ENCODE measurements at places on chromosomes 6 and 20.
A peak's percentile ranks its signal among the peaks of the same experiment; 100 is the strongest.

DNA sequence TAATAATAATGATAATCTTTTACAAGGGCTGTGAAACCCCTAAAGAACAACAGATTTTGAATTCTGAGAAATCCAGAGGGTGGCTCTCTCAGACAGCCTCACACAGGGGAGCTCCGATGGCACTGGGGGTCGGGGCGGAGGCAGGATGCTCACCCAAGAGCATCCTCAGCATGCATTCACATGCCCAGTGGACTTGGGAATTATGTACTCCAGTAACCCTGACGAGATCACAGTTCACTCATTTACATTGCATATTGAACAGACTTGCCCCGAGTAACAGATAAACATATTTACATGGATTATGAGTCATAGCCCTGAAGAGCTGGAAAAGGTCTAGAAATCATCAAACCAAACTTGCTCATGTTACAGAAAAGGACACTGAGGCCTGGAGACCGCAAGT is 482.7 kb upstream of the JARID2 start:
- no peak for DNase-seq

- DNase-seq = no peak
Observed at GRCh38 chr20:62126141-62126540, 3.9 kb downstream of the LSM14B start.

DNA sequence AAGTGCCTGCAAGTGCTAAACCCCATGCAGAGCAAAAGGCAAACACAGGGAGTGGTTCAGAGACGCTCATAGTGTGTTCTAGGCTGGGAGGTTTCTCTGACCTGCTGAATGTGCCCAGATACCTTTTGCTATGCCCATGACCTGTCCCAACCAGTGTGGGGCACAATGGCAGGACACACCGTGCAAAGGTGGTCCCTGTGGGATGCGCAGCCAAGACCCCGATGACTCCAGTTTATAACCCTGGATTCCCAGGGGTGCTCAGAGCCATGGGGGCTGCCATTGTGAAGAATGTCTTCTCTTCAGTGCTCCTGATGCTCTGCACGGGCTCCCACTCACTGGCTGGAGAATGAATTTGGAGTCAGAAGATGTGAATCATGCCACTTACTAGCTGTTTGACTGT is 2.2 kb upstream of the NINL start:
- DNase-seq = no peak

GRCh38 chr6:41768545-41769308 is 11.0 kb downstream of the FRS3 start:
- peak; percentile 84 for DNase-seq

DNA sequence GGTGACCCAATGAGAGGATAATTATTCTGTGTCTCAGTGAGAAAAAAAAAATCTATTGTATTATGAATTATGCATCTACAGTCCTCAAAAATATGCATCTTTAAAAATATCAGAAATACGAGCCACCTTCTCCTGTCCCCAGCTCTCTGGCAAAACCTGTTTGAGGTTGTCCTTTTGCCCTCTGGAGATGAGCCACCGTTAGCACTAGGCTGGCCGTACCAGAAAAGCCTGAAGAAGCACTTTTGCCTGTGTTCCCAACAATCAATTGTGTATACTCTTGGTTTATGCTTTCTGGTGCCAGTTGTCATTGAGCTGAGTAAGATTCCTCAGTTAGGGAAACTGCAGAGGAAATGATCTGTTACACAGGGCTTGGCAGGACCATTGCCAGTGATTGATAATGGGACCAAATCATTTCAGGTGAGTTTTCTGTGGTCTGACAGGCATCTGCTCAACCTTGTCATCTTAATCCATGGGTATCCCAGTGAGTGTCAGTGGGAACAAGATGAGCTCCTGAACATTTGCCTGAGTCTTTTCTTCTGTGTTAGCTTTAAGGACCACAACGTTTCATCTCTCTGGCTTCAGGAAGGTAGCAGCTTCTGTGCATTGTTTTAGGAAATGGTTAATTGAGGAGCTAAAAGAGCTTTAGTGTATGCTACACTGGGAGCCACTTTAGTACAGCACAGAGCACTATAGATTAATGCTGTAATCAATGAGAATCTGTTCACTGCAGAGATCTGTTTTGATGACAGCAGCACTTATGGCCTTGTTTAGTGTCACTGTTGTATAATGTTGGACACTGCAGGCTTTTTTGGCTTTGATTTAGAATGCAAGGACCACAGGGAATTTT is 330.1 kb downstream of the RIMS1 start:
- DNase-seq = peak; percentile 57

DNA sequence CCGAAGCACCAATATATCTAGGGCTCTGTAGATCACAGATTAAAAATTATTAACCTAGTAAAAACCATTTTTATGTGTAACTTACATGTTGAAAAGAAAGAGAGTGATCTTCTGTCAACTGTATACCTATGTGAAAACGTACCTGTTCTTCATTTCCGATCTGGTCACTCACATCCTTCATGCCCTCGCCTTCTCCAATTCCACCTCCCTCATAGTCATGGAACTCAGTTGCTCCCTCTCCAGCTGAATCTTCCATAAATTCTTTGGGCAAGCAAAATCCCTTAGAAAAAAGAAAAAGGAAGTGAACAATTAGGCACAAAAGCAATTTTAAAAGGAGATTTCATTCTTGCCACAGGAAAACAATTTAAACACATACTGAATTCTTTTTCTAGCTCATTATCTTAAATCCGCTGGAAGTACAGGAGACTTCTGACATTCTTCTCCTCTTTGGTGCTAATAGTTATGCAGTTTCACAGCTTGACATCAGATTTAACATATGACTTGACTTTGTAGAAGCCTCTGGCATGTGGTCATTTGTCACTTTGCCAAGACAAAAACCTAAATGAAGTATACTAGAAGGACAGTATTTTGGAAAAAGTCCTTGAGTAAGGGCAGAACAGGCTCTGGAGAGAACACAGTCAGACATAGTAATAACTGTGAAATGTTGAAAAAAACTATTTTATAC is 29.5 kb upstream of the LYRM2 start:
- DNase-seq = no peak

GRCh38 chr6:42201382-42201781 is 6.6 kb upstream of the GUCA1B start:
- DNase-seq = no peak

DNA sequence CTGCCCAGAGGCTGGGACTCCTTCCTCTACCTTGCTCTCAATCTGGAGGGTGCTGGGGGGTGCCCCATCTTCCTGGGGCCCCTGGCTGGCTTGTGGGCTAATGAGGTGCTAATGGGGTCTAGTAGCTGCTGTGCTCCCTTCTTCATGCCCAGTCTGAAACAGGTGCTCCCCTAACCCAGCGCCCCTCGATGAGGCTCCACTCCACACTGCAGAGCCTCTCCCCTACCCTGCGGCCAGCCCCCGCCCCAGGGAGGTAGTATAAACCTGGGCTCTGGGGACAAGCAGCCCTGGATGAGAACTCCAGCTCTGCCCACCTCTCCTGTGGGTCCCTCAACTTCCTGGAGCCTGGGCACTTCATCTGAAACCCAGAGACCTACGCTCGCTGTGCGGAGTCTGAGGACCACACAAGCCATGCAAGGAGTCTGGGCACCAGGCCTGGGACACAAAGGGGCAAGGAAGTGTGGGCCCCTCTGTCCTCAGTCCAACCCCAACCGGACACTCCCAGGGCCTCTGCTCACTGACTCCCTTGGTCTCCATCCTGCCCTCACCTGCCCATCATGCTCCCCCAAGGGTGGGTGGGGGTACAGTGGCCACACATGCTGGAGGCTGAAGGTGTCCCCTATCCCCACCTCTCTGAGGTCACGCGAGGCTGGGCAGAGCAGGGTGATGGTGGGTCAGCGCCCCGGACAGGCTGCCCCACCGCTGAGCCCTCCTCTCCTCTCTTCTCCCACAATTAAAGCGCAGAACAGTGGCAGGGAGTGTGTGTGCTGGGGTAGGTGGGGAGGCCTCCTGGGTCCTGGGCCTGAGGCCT is 6.1 kb downstream of the RPL10A start:
- no peak for DNase-seq

DNA sequence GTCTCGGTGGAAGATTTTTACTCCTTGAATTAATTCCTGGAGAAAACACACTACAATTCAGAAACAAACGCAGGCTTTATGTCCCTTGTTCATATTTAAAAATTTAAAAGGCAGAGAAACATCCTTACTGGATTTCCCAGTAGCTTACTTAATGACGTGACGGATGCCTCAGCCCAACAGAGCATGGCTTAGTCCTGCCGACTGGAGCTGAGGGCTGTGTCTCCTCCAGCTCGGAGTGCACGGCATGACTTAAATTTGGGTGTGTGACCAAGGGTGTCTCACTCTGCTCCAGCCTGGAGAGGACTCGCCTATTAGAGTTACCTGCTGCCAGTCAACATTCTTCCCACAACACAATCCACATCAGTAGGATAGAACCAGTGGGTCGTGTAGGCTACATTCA is 107.1 kb downstream of the PSMB1 start:
- peak; percentile 50 for DNase-seq

GRCh38 chr6:28585335-28585734 is 59.7 kb downstream of the GPX5 start:
- DNase-seq = no peak

GRCh38 chr6:134602123-134602522 is 284.2 kb upstream of the SGK1 start:
- no peak for DNase-seq

GRCh38 chr20:11380283-11380682 is 537.4 kb upstream of the BTBD3 start:
- DNase-seq = no peak

GRCh38 chr20:32767418-32768198 is 5.4 kb downstream of the DNMT3B start:
- DNase-seq = no peak

DNA sequence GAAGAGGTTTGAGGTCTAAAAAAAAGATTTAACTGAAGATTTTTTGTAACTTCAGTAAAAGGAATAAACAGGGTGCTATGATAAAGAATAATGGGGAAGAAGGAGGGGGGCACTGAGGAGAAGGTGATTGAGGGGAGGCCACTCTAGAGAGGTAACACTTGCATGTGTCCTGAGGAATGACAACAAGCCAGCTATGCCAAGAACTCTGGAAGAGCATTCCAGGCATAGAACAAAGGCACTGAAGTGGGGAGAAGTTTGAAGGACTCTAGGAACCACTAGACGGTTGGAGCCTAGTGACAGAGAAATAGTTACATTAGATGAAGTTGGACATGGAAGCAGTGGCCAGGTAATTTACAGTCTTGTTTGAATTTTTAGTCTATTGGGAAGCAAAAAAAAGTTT is 10.8 kb upstream of the SF3B5 start:
- DNase-seq = no peak

- no peak for DNase-seq
Observed at GRCh38 chr6:119986934-119987549, 637.5 kb upstream of the MAN1A1 start.

DNA sequence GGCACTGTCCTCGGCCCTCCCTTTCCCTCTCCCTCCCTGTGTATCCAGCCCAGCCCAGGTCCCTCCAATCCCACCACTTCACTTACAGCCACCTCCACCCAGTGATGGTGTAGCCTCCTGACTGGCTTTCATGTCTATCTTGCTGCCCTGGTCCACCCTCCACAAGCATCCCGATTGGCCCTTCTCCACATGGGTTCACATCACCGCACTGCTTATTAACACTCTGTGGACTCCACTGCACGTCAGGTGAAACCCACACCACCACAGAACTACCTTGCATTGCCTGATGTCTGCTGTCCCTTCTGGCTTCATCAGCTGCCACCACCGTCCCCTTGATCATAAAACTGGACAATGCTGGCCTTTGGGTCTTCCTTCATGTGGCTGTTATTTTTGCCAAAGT is 220.4 kb upstream of the ARID1B start:
- DNase-seq = no peak

- DNase-seq = no peak
Observed at GRCh38 chr20:63885264-63886053, 9.5 kb upstream of the DNAJC5 start.

DNA sequence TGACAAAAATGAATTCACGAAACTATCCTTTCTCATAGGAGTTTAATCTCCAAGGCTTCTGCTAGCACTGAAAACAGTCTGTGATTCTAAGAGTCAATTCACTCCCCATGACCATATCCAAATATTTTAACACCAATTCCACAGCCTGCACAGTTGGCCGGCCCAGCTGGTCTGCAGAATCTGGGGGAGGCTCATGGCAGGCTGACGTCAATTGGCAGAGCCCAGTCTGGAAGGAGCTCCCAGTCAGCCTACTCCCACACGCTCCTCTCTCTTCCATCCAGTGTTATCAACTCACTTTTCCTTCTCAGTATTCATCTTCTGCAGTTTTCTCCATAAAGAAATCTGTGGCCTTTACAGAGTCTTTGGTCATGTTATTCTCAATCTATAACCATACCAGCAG is 111.0 kb downstream of the TBXT start:
- no peak for DNase-seq

GRCh38 chr6:116884530-116884929 is 7.5 kb downstream of the RFX6 start:
- no peak for DNase-seq

DNA sequence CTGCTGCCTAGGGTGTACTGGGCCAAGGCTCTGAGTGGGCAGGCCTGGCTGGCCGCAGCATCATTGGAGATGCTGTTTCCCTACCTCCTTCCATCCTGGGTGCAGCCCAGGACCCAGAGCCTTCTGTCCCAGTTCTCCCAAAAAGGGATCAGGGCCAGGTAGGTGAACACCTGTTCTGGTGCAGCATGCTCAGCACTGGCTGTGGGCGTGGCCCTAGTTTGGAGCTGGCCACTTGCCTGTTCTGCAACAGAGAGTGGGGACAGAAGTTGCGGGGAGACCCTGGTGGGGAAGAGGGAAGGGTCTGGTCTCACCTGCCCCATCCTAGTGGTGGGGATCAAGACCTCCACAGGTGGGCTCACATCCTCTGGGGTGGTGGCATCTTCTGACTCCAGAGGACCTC is 1.4 kb upstream of the ARMC12 start:
- DNase-seq = no peak

- DNase-seq = no peak
Observed at GRCh38 chr6:165697171-165697570, 34.1 kb upstream of the PDE10A start.

DNA sequence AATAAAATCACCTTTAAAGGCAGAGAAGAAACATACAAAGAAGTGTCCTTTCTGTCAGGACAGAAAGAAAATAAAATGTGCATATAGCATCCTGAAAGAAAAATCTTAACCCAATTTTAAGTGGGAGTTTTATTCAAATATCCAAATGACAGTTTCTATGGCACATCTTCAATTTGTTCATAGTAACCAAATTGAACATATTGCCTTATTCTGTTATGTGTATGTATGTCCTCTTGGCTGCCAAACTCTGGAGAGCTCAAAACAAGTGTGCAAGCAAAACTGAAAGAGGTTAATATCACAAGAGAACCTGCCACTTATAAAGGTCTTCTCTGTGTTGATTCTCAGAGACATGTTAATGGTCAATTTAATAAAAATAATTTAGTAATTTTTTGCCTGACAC is 334.7 kb downstream of the BCKDHB start:
- no peak for DNase-seq

DNA sequence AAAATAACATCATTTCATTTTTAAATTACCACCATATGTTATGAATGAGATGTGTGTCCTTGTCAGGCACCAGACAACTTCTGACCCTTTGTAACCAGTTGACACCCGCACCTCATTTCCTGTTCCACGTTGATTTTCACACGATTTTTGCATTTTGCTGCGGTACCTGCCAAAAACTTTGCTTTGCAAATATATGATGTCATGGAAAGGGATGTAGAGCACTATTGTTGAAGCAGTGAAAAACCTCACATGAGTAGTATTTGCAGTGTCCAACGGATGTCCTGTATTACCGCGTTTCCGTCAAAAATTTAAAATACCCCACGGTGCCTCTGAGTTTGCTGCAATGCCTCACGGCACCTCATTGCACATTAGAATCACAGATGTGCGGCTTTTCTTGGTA is 115.6 kb downstream of the MTHFD1L start:
- DNase-seq = no peak

Measured in islet precursor cell (in vitro differentiated cells).